NCI-H460 (cell line): ENCODE measurements at places on chromosomes 3 and 15. TPM values are rescaled to one million over a fixed set of nuclear protein-coding genes. Genes with fewer than 3 reads are reported as not detected.

GRCh38 chr3:141405025-141405424 lies 36.7 kb downstream of the ZBTB38 start:
- no peak for DNase-seq

- no peak for DNase-seq
Observed at GRCh38 chr15:48798319-48798718, 12.6 kb downstream of the CEP152 start.

- no peak for DNase-seq
Observed at GRCh38 chr15:93250950-93251349, 161.9 kb upstream of the RGMA start.

GRCh38 chr3:9012521-9012920 lies 49.2 kb upstream of the RAD18 start:
- DNase-seq: no peak

GRCh38 chr15:43104426-43104825 lies 1.4 kb downstream of the UBR1 start:
- no peak for DNase-seq

The PLSCR4 gene
- total RNA-seq: 3.7 and 4.3 TPM in 2 replicates

The ZPLD1 gene
- not detected in 2 replicates for total RNA-seq

The GPR149 gene
- not detected in 2 replicates for total RNA-seq

The OR5K4 gene
- total RNA-seq: not detected in 2 replicates

The HSPBAP1 gene
- 5.1 and 5.8 TPM in 2 replicates for total RNA-seq

The IL17RC gene
- total RNA-seq: 18.7 and 24.4 TPM in 2 replicates

The GALNT15 gene
- 0.07 and 0.09 TPM in 2 replicates for total RNA-seq

The LSAMP gene
- total RNA-seq: 11.0 and 11.5 TPM in 2 replicates
